Hair follicular keratinocyte (primary cell): ENCODE measurements at places on chromosomes 13 and 19. TPM values are rescaled to one million over a fixed set of nuclear protein-coding genes. Genes with fewer than 3 reads are reported as not detected.

Gene CCDC106
- total RNA-seq = 7.1 and 7.3 TPM in 2 replicates

Gene DIRAS1
- total RNA-seq = not detected in 2 replicates

Gene DLEU7
- not detected in 2 replicates for total RNA-seq

Gene FGF21
- total RNA-seq = not detected in 2 replicates

Gene THSD8
- not detected in 2 replicates for total RNA-seq

Gene CASP14
- total RNA-seq = 0.53 and 8.0 TPM in 2 replicates

Gene POU2F2
- total RNA-seq = 12.5 and 25.6 TPM in 2 replicates

Gene SIRT6
- 26.9 and 35.0 TPM in 2 replicates for total RNA-seq
